ENCODE measurements at places on chromosomes 5 and 9.

DNA sequence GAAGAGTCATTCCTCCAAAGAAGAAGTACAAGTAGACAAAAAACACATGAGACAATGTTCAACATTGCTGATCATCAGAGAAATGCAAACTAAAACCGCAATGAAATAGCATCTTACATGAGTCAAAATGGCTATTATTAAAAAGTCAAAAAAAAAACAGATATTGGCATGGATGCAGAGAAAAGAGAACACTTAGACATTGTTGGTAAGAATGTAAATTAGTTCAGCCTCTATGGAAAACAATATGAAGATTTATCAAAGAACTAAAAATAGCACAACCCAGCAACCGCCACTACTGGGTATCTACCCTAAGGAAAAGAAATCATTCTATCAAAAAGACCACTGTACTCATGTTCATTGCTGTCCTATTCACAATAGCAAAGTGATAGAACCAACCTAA is 157.5 kb downstream of the CHSY3 start:
- no peak for DNase-seq

- DNase-seq: no peak
These were observed 513.0 kb upstream of the ADAMTS16 start for GRCh38 chr5:4627131-4627530.

GRCh38 chr9:121684381-121685145 is 33.1 kb downstream of the DAB2IP start:
- peak; percentile 13 for DNase-seq

DNA sequence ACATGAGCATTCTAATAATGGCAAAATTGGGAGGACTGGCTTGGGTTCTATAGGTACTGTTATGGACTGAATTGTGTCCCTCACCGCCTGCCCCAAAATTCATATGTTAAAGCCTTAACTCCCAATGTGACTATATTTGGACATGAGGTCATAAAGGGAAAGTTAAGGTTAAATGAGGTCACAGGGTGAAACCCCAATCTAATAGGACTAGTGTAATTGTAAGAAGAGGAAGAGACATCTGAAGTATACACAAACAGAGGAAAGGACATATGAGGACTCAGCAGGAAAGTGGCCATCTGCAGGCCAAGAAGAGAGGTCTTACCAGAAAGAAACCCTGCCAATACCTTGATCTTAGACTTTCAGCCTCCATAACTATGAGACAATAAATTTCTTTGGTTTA is 23.1 kb downstream of the RNF180 start:
- DNase-seq: no peak

DNA sequence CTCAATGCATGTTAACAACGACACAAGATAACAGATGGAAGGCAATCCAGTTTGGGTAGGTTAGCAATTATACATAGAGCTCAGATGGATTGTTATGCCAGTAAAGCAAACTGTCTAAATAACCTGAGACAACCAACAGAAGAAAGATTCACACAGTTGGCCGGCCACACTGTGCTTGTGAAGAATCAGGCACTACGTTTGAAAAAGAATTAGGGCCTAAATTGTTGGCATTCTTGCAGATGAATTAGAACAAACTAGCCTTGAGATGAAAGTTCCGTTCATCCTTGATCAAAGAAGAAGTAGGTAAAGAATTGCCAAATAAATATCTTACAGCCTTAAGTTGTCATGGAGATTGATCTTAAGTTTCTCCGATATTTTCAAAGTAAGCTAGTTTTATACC is 210.6 kb downstream of the CDH18 start:
- no peak for DNase-seq

GRCh38 chr5:145062280-145063062 is 772.7 kb downstream of the PRELID2 start:
- DNase-seq: no peak

DNA sequence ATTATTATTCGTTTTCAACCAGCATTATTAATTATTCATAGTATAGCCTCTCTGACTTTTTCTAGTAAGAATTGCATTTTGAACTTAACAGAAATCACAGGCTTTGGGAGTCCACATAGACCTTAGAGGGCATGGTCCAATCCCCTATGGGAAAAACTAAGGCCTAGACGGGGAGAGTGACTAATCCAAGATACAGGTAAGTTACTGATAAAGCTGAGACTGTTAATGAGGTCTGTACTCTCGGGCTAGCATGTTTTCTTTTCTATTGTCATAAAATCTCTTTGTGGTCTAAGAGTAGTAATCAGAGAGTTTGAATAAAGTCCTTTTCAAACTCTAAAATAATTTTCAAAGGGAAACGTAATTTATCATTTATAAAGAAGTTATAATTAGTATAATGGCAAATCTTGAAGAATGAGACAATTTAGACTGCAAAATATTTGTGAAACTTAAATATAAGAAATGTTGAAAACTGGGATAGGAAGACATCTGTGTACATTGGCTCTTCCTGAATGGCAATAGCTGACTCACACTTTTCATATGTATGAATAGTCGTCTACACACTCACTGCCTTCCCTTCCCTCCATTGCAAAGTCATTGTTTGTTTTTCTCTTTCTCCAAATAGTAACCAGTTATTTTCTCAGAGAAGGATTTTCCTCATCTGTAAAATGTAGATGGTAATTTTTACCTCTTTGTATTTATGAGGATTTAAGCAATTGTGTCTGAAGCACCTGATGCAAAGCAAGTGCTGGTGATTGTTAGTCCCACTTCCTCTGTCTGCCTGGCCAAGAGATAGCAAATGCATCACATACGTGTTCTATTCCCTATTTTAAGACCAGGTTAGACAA is 207.9 kb upstream of the CD180 start:
- DNase-seq: no peak

DNA sequence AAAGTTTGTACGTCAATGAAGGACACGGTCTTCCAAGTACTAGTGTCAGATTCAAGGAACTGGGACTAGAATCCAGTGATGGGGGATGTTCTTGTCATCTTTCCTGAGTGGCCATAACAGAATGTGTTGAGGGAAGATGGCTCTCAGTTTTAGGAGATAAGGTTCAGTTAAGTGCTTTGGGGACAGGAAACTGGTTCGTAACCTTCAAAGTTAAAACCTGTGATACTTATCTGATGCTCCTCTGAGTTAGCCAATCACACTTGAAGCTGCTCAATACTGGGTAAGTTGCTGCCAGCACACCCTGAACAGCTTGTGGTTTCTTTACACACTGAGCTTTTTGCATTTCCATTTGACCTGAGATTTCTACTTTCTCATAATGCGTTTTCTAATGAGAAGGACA is 64.4 kb downstream of the PIK3R1 start:
- DNase-seq: peak; percentile 75

DNA sequence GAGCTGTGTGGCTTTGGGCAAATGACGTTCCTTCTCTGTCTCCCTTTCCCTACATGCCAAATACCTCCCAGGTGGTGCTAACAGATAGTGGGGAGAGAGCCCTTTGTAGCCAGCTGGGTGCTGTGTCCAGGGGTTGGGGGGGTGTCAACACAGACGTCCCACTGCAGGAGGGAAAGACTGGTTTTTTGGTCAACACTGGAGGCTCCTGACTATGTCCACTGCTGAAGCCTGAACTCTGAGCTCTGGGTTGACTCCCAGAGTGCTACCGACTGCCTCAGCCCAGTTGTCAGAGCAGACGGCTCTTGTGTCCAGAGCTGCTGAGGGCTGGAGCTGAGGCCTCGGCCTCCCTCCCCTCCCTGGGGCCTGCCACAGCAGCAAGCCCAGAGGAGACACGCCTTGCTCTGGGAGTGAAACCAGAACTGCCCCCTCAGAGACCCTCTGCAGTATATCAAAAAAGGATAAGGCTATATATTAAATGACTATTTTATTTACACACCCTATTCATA is 14.8 kb upstream of the SLC25A51 start:
- no peak for DNase-seq

- no peak for DNase-seq
These were observed 188.4 kb downstream of the SLC12A2 start for GRCh38 chr5:128271859-128272464.

- DNase-seq: no peak
These were observed 20.0 kb upstream of the GRIN3A start for GRCh38 chr9:101758304-101758930.

DNA sequence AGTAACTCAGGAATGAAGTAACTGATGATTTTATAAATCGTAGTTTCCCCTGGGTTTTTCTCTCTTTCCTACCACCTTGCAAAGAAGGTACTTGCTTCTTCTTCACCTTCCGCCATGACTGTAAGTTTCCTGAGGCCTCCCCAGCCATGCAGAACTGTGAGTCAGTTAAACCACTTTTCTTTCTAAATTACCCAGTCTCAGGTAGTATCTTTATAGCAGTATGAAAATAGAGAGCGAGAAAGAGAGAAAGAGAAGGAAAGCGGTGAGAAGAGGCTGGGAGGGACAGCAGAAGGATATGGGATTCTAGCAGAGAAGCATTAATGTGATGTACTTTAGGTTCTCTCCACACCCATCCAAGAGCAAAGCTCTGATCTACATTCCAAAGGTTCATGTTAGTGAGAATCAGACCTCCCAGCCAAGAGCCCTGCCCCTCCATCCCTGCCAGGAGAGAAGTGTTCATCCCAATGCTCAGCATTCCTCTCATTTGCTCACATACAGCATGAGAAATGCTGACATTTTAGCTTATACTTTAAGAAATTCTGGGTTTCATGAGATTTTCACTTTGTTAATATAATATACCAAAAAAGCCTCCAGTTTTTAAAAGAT is 185.0 kb upstream of the PTGER4 start:
- DNase-seq: no peak

DNA sequence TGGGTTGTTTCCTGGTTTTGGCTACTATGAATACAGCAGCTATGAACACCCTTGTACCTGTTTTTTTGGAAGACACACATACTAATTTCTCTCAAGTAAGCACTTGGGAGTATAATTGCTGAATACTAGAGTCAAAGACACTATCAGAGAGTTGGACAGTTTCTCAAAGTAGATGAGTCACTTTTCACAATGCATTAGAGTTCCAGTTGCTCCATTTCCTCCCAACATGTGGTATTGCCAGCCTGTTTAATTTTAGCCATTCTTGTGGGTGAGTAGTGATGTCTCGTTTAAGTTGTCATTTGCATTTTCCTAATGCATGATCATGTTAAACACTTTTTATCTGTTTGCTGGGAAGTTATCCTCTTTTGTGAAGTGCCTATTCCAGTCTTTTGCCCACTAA is 81.6 kb upstream of the GDNF start:
- no peak for DNase-seq

- no peak for DNase-seq
These were observed 4.7 kb downstream of the CCIN start for GRCh38 chr9:36173861-36174260.

- DNase-seq: peak; percentile 21
These were observed 120.2 kb downstream of the SEMA6A start for GRCh38 chr5:116454417-116454927.

- no peak for DNase-seq
These were observed 28.1 kb downstream of the DAPK1 start for GRCh38 chr9:87525546-87526303.

DNA sequence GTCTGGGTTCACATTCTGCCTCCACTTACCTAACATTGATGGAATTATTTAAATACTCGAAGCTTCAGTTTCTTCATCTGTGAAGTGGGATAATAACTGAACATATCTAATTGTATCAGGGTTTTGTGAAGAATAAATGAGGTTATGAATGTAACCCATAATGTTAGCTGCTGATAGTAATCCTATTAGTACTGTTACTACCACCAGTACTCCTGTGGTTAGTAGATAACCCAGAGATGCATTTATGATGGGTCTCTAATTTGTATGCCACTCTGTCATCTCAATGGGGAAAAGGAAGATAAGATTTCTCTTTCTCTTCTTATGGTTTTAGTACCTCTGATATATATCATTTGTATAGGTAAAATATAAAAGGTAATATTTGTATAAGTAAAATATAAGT is 16.0 kb downstream of the CPEB4 start:
- no peak for DNase-seq

GRCh38 chr9:22148876-22149637 is 140.0 kb upstream of the CDKN2B start:
- DNase-seq: no peak

- DNase-seq: no peak
These were observed 141.3 kb downstream of the SREK1 start for GRCh38 chr5:66285343-66285922.

DNA sequence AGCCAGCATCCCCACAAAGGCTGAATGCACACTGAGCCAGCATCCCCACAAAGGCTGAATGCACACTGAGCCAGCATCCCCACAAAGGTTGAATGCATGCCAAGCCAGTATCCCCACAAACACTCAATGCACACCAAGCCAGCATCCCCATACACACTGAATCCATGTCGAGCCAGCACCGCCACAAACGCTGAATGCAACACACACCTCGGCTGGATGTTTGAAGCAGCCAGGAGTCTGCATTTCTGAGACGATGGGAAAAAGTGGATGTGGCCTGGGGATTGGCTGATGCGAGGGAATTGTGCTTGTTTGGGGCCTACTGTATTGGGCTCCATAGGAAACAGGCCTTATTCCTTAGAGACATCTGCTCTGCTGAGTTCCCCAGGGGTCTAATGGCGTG is 30.9 kb upstream of the CEP72 start:
- DNase-seq: no peak

DNA sequence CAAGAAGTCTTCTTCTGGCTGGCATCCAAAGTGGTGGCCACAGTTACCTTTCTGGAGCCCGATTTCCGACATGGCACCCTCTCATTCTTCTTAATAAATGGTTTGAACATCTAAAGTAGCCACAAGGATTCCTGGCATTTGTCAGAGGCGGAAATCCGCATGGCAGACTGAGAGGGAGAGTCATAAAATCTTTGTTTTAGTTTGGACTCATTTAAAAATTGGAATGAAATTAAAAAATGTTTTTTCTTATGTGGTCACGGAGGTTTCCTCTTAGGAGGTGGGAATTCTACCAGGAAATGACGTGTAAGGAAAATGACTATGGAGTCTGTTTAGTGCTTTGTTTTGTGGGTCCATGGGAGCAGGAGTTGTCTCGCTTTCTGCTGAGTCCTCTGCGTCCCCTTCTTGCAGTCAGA is 133.0 kb upstream of the PTCH1 start:
- no peak for DNase-seq

- no peak for DNase-seq
These were observed 4.5 kb downstream of the LRRTM2 start for GRCh38 chr5:138870611-138871010.

DNA sequence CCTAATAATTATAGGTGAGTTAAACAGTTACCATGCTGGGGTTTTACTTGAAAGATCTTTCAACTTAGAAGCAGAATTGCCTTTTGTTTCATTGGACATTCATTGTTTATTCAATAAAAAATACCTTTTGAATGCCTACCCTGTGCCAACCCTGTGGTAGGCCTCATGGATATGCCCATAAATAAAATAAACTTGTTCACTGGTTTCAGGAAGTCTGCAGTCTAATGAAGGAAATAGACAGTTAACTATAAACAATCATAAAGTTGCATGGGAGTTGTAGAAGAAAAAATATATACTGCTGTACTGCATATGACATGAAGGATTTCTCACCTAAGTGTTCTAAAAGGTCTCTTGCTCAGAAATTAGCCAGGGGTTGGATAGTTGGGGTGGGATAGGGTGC is 5.3 kb upstream of the GPR21 start:
- no peak for DNase-seq
